Stimulated activated CD4-positive, alpha-beta T cell treated with anti-CD3 and anti-CD28 coated beads, Interleukin-4, amount 100 ng/mL, for 24 hours (primary cell): ENCODE measurements at places on chromosomes 5 and 9.

DNA sequence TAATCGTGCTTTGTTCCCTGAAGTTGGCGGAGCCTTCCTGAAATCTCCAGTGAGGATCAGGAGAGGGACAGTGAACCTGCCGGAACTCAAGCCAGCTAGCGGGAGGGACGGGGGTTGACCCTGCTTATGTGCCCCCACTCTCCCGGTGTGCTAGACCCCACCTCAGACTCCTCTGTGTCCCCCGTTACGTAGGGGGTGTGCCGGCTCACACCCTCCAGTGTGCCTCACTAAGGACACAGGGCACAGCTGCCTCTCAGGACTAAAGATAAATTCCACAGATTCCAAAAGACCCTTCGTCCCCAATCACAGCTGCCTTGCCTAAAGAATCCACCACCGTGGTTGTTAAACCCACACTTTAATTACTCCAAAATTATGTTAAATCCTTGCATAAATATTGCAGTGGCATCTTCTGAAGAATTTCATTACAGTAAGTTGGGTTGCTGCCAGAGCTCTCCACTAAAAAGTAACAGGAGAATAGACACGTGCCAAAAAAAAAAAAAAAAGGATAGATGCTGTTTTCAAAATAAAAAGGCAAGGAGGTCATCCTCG, 73.7 kb downstream of the GTF3C4 start:
- DNase-seq, result no peak

- DNase-seq, result no peak
Observed at GRCh38 chr5:142872795-142873194, 102.6 kb downstream of the ARHGAP26 start.

DNA sequence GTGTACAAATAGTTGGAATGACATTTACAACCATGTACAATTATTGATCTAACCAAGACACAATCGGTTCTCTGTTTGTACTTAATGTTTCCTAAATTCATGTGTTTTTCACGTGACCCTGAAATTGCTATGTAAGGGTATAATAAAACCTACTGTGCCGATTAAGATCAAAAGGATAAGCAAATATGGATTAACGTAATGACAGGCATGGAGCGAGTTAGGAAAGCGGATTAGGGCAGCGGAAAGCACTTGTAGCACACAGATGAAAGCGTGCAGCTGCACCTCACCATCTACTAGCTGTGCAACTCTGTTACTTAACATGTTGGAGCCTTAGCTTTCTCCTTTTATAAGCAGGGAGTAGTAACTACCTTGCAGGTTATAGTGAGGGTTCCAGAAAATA, 38.3 kb upstream of the ZFYVE16 start:
- DNase-seq, result no peak

GRCh38 chr5:66358741-66359140, 214.6 kb downstream of the SREK1 start:
- DNase-seq, result no peak

DNA sequence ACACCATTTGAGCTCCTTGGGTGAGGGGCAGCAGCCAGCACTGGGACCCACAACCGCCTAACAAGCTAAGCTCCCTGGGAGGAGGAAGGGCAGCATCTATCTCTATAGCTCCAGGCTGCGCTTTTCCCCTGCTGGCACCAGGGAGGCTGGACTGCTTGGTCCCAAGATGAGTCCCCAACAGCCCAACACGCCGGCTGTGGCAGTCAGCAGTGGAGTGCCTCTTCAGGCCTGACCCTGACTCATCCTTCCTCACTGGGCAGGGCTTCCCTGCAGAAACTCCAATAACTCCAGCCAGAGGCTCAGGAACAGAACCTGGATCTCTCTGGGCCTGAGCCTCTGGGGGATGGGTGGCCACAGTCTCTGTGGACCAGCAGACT, 113.7 kb upstream of the ADAMTS16 start:
- no peak for DNase-seq

- DNase-seq, result no peak
Observed at GRCh38 chr9:87701931-87702421, 23.9 kb upstream of the CTSL start.

DNA sequence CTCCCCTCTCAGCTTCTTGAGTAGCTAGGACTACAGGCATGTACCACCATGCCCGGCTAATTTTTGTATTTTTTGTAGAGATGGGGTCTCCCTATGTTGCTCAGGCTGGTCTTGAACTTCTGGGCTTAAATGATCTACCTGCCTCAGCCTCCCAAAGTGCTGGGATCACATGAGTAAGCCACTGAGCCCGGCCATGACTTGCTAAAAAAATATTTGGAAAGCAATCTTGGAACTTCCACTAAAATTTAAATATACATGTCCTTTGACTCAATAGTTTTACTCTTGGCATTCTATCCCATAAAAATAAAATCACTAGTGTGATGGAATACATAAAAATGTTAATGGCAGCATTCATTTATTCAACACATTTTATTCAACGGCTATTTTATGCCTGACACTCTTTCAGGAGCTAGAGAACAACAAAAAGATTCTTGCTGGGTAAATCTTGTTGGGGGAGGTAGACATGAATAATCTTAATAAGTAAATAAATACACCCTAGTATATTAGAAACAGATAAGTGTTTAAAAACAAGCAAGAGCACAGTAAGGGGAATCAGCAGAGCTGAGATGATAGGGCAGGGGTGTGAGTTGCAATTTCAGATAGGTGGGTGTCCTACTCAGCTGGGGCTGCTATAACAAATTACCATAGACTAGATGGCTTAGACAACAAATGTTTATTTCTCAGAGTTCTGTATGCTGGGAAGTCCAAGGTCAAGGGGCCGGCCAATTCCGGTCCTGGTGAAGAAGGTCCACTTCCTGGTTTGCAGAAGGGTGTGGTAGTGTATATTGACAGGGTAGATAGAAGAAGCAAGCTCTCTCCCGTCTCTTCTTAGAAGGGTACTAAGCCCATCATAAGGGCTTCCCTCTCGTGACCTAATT, 50.7 kb downstream of the KCNV2 start:
- no peak for DNase-seq

- DNase-seq, result no peak
Observed at GRCh38 chr5:65696892-65697291, 25.0 kb downstream of the SGTB start.

DNA sequence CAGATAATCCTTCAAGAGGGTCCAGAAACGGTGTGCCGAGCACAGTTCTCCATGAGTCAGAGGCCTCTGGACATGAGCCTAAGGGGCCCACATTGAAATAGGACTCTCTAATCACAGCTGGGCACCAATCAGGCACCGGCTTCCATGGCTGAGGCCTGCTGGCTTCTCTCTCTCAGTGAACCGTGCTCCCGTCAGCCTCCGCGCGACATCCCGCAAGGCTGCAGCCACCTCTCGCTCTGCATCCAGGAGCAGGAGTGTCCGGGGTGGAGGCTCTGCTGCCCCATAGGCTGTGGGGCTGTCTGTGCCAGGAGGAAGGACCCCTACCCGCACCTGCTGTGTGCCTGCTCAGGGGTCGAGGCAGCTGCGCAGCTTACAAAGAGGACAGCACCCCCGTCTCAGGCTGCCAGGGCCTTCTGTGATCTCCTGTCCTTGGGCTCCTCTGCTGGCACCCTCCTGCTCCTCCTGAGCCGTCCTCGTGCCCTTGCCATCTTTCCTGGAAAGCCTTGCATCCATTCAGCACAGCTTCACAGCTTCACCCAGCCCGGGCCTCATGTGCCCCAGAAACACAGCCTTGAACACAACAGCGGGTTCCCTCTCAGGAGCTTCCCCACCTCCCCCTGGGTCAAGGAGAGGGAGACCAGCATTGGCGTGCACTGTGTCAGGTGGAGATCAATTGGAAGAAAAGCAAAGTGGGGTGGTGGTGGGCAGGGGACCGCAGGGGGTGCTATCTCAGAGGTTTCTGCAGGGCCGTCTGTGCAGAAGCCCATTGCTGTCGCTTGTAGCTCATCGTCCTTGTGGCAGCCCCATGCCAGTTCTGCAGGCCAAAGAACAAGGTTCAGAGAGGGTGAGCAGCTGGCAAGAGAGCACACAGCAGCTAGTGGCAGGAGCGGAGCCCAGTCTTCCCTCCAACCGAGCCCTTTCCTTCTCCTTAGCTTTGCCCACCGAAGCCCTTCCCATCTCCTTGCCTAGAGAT, 22.8 kb upstream of the FCN1 start:
- no peak for DNase-seq

GRCh38 chr9:99905833-99906402, 536 bp upstream of the STX17 start:
- DNase-seq, result no peak

DNA sequence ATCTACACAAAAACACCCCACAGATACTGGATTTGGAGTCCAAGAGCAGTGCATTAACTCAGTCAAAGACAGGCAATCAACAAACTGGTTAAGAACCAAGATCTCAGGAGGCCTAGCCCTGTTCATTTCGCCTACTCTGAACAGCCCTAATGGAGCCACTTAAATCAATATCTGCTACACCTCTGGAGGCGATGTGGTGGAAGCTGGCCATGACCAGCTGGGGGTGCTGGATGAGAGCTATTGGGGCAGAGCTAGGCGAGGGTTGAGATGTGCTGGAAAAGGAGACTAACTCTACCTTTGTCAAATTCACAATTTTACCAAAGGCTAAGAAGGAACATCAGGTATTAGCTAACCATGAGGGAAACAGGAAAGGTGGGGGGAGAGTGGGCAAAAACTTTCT, 23.3 kb upstream of the ARSB start:
- DNase-seq, result no peak

DNA sequence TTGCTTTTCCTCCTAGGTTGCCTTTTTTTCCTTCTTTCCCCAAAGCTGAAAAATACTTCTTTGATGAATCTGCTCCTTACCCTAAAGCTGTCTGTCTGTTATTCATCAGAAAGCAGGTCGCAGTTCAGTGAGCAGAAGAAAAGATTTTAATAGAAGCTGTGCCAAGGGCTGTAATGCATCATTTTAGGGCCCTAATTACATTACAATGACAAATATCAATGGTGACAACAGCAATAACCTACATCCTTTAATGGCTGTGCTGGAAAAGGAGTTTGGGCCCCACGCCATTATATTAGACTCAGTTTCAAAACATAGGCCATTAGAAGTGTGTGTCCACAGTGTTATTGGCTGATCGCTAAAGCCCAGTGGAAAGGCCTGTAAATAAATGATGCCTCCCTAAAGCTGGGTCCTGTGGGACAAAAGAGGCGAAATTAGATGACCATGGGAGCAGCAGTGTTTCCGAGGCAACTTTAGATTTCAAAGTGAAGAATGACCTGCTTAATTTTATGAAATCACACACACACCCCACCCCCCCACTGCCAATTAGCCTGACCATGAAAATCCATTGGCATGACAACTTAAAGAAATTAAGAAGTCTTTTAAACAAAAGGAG, 38.4 kb downstream of the TLE4 start:
- no peak for DNase-seq
